Activated T-cell treated with anti-CD3 and anti-CD28 coated beads for 1 hour (primary cell): ENCODE measurements at places on chromosomes 16 and 17.
A peak's percentile ranks its signal among the peaks of the same experiment; 100 is the strongest.

GRCh38 chr17:33986566-33986965 lies 268.5 kb upstream of the CCL2 start:
- no peak for DNase-seq

- no peak for DNase-seq
Measured at GRCh38 chr17:65130832-65131231, 6.3 kb upstream of the RGS9 start.

DNA sequence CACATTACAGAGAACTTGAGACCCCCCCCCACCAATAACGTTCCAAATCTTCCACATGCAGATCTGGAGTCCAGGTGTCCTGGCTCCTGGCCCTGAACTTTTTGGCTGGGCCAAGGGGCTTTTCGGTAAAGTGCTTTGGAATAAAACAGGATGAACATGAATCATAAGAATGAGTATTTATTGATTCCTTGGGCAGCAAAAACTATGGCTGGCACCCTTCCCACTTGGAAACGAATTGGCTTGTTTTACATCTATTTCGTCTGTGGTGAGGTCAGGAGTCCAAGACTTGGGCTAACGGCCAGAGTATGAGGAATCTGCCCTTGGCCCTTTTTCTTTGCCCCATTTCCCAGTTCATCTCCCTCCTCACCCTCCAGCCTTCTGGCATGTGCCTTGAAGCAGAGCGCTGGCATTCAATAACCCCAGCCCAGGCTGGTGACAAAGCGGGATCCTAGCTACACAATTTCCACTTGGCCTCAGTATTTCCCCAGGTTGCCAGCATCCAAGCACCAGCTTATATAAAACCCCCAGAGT lies 4.1 kb upstream of the UBTF start:
- no peak for DNase-seq

DNA sequence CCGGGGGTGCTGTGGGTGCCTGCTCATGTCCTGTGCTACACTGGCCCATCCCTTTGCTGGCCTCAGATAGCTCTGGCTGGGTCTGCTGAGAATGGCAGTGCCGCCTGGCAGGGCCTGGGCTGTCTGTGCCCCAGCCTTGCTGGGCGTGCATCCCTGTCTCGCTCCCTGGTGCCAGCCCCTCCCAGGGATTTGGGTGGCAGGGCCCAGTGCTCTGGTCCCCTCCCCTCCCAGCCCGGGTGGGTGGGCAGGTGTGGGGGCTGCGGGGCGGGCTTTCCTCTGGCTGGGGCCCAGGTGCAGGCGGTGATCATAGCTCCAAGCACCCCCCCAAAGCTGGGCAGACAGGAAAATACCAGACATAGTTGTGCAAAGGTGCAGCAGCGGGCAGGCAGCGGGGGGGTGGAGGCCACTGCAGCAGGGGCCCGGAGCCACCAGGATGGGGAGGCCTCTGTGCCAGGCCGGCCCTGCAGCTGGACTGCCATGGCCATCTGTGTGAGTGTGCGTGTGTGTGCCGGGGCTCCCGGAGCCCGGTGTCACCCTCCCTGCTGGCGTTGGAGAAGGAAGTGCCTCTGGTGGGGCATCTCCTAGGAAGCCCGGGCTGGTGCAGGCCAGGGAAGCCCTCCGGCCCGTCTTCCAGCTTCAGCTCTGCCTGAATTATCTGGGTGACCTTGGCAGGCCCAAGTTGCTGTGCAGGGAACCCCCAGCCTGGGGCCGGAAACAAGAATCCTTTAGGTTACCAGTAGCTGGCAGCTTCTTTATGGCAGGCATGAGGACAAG lies 7.4 kb downstream of the GLIS2 start:
- no peak for DNase-seq

DNA sequence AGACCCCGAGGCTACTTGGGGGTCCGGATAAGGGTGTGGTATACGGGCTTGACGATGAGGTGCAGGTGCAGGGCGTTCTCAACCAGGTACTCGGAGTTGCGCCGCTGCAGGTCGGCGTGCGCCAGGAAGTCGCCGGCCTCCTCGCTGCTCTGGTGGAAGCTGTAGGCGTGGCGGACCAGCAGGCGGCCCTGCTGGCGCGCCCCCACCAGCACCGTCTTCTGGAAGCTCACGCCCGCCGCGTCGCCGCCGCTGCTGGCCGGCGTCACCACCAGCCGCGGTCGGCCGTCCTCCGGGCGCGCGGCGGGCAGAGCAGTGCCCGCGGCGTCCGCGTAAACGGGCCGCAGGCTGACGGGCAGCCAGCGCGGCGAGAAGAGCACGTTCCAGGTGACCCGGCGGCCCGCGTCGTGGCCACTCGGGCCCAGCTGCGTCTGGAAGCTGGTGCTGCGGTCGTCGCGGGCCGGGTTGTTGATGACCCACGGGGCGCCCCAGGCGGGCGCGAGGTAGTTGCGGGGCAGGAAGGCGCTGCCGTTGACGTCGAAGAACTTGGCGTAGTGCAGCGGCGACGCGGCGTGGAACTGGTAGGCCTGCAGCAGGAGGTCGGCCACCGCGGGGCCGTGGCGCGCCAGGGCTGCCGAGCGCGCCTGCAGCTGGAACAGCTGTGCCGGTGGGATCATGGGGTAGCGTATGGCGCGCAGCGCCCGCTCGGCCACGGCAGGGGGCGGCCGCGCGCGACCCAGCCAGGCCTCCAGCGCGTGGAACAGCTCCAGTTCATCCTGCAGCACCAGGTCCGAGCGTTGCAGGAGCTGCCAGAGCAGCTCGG lies 4.8 kb downstream of the BTBD17 start:
- DNase-seq: no peak

GRCh38 chr17:72452286-72453173 lies 331.7 kb downstream of the SOX9 start:
- no peak for DNase-seq

GRCh38 chr17:27544350-27545131 lies 86.4 kb upstream of the LGALS9 start:
- no peak for DNase-seq

- DNase-seq: no peak
Measured at GRCh38 chr16:68844211-68844564, 857 bp downstream of the TANGO6 start.

GRCh38 chr17:83053021-83053681 lies 26.3 kb upstream of the METRNL start:
- no peak for DNase-seq

DNA sequence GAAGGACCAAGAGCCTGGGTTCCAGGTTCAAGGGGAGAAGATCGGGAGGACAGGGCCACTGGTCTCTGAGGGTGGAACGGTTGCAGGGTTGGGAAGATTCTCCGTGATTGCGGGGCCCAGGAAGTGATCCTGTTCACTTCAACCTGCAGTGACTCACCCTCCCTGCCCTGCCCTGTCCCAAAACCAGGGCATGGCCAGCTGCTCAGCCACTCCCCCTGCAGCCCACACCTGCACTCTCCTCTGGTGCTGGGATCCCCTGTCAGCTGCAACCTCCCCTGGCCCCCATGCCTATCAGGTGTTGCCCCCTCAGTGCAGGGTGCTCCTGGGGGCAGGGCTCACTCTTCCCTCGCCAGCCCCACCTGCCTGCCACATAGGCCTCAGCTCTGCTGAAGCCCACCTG lies 1.1 kb downstream of the RUNDC3A start:
- no peak for DNase-seq

DNA sequence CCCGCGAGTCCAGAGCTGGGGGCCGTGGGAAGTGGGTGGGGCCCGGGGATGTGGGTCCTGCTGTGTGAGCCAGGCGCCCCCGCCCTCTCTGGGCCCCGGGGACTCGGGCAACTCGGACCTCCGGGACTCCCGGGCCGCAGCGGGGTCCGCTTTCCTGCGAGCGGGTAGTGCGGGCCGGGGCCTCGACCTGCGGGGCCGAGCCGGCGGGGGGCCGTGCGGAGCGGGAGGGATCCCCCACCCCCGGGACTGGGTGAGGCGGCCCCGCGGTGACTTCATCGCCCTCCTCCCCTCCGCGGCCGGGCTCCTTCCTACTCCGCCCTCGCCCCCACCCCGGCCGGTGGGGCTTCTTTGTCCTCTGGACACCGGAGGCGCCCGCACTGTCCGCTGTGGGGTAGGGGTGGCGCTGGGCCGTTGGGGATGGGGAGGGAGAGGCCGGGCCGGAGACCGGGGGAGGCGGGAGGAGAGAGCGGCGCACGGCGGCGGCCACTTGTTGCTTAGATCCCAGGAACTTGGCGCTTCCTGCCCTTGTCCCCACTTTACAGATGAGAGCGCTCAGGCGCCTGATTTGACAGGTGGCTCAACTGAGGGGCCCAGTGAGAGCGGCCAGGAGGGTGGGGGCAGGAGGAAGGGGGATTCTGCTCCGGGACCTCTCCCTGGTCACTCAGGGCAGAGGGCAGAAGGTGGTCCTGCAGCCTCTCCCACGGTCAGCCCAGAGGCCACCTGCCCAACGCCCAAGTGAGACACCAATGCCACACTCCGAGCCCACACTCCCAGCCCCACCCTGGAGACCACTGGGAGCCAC lies 874 bp downstream of the CMTM3 start:
- DNase-seq: peak; percentile 24

GRCh38 chr16:48918520-48919258 lies 308.7 kb upstream of the N4BP1 start:
- DNase-seq: no peak

DNA sequence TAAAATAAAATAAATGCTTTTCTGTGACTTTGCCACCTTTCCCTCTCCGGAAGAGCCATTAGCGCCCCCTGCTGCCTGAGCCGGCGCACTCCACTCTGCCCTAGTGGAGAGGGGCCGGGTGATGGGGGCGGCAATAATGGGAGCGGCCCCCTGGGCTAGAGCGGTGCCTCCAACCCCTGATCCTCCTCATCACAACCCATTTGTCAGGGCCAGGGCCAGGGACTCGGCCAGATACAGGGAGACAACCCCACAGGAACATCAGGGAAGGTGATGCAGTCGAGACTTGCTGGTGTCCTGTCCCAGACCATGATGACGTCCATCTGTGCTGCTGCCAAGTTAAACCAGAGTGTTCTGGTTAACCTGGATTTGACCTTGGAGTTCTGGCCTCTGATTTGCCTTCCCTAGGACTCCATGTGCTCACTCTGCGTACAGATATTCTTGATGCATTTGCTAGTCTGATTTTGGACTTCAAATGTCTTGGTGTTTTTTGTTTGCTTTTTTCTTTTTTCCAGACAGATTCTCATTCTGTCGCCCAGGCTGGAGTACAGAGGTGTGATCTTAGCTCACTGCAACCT lies 46.1 kb upstream of the BPTF start:
- DNase-seq: peak; percentile 17

- DNase-seq: no peak
Measured at GRCh38 chr16:3171855-3172593, 16.0 kb upstream of the OR1F1 start.

DNA sequence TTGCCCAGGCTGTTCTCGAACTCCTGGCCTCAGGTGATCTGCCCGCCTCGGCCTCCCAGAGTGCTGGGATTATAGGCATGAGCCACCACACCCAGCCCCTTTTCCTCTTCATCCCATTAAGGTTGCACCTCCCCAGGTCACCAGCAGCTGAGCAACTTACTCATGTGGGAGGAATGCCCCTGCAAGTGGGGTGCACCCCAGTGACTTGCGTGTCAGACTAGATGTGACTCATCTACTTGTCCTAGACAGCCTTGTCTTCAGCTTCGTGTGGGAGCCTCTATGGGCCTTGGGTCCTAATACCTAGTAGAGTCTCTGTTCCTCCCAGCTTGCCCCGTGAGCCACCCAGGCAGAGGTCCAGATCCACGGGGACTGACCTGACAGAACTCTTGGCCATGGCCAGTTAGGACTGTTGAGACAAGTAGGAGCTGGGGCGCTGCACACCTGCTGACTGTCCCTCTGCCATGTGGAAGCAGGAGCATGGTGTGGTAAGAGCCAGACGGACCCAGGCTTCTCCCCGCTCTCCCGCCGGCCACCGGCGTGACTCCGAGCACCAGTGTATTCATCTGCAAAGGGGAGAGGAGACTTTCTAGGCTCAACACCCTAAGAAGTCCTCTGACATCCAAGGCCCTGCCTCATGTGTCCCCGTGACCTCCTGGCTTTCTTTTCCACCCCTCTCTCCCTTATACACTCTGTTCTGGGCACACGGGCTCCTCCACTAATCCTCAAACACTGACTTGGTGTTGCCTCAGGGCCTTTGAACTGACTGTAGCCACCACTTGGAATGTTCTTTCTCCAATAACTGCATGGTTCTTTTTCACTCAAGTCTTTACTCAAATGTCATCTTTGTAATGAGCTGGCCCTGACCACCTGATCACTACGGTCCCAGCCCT lies 11.6 kb upstream of the CBX4 start:
- DNase-seq: no peak

GRCh38 chr16:84720177-84720579 lies 20.4 kb downstream of the USP10 start:
- DNase-seq: no peak

GRCh38 chr17:50043290-50044148 lies 12.4 kb upstream of the ITGA3 start:
- DNase-seq: no peak

DNA sequence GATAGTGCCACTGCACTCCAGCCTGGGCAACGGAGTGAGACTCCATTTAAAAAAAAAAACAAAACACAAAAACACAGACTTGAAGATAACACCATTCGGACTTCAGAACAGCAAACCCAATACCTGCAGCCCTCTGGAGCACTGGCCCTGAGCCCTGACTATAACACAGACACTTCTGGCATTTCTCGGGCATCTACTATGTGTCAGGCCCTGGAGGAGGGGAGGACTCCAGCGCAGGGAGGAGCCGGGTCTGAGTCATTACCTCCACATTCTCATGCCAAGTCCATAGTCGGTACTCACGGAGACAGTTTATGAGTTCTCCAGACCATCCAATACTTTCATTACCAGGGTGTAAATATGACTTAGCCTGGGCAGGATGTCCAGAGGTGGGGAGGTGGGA lies 48.8 kb downstream of the PITPNM3 start:
- no peak for DNase-seq

- peak; percentile 80 for DNase-seq
Measured at GRCh38 chr16:25066747-25067631, 44.6 kb upstream of the LCMT1 start.

- no peak for DNase-seq
Measured at GRCh38 chr16:18024611-18025010, 311.9 kb downstream of the NPIPA8 start.

- DNase-seq: no peak
Measured at GRCh38 chr17:4600563-4600962, 16.2 kb downstream of the SMTNL2 start.

- DNase-seq: no peak
Measured at GRCh38 chr16:50256604-50257003, 9.7 kb upstream of the ADCY7 start.

- DNase-seq: no peak
Measured at GRCh38 chr17:12637015-12637414, 28.7 kb upstream of the MYOCD start.

GRCh38 chr17:81309140-81309858 lies 14.2 kb upstream of the SLC38A10 start:
- no peak for DNase-seq

DNA sequence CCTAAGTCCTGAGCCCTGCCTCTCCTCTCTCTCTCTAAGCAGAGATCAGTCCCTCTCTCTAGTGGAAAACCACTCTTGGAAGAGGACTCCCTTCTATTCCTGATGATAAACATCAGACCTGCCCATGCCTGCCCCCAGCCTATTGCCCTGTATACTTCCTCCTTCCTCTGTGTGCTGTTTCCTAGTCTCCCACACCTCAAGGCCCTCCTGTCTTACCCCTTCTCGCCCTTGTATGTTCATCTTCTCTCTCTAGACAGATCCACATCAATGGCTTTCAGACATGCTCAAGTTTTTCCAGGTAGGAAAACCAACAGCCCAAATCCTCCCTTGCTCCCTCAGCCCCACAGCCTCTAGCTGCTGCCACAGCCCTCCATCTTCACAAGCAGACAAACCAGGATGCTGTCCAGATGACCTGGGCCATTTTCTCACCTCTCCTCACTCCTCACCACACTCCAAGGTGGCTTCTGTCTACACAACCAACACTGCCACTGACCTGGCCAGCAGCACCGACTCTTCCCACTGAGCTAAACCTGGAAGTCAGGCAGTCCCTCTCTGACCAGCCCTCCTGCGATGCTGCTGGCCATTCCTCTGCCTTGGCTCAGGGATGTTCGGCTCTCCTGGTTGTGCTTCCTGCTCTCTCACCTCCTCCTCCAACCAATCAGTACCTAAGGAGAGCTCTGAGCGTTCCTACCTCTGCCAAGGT lies 36.3 kb downstream of the MARF1 start:
- no peak for DNase-seq
